ENCODE measurements at places on chromosomes 12 and 14.

DNA sequence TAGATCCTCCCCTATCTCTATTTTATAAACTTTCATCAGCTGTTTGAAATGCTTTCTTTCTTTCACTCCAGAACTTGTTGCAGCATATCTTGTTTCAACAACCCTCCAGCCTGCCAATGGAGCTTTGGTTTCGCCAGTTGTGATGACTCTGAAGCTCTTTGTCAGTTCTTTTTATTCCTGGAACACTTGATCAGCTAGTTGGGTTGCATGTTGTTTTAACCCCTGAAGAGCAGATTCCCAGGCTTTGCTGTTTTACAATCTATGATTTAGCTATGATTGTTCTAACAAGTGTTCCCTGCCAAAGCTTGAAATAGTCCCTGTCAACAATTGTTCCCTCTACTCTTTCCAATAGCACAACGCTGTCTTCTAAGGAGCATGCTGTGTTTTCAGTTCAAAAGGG, 50.6 kb upstream of the FUT8 start:
- no peak for DNase-seq

DNA sequence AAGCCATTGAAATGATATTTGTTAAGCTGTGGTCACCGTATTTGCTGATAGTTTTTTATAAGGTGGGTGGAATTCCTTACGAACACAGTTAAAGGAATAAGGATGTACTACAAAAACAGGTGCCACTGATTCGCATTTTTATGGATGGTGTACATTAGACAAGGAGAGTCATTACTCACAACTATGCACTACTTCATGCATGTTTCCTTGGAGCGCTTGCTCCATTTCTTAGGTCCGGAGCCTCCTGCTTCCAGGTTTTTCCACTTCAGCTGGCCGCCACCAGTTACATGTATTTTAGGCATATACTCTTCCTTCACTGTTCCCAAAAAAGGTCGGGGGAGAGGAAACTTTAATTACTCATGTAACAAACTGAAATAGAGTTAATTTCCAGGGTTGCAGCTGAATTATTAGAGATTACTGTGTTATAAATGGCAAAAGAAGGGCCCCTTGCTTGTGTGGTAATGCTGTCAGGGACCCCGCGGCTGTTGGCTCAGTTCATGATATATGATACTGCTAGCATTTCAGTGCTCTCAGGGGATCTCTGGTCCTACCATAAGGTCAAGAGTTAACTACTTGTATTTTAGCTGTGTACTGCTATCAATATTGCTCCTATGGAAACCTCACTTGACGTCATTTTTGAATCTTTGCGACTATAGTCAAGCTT, 454.7 kb downstream of the NPAS3 start:
- DNase-seq: no peak

DNA sequence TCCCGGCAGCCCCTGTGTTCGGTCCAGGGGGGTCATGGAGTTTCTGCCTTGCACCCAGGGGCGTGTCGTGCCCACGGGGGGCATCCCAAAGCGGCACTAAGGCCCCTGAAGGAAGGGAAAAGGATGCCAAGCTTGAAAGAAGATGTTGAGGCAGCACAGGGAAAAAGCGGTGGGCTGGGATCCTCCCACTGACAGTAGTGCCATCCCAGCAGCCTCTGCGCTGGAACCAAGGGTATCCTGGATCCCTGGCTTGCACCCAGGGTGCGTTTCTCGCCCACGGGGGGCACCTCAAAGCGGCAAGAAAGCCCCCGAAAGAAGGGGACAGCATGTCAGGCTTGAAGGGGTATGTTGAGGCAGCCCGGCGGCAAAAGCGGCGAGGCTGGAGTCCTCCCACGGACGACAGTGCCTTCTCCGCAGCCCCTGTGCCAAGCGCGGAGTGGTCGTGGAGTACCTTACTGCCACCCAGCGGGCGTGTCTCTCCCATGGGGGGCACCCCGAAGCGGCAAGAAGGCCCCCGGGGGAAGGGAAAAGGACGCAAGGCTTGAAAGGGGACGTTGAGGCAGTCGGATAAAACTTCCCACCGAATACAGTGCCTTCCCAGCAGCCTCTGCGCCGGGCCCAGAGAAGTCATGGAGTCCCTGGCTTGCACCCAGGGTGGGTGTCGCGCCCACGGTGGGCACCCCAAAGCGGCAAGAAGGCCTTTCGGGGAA, 164.4 kb upstream of the ALG10B start:
- no peak for DNase-seq

DNA sequence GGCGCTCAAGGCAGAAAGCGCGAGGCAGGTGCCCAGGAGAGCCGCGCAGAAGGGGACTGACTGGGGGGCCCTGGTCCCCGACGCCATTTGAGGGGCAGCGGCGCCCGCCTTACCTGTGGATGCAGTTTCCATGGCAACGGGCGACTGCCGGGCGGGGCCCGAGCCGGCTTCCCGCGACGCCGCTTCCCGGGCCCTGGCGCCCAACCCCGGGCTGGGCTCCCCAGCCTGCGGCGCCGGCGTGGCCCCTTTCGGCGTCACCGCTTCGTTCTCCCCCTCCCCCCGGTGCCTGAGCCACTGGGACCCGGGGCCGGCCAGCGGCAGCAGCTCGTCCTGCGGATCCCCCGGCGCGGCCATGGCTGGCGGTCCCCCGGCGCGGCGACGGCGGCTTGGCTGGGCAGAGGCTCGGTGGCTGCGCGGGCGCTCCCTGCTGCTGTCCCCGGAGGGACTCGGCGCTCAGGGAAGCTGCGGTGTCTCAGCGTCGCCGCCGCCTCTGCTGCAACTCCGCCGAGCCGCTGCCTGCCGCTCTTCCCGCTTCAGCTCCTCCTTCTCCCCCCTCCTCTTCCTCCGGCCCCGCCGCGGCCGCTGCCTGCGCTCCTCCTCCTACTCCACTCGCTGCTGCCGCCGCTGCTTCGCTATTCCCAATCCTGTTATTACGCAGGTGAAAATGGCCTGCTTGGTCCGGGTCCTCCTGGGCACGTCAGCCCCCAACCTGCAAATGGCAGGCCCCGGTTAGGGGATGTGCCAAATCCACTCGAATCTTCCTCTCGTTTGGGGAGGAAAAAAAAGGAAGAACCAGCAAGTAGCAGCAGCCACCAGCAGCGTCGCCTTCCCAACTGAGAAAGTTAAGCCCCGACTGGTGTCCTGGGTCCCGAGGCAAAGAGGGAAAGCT, at the start of gene RTN1:
TSS of gene RTN1 (minus strand) at position 500 of the 889 bp plus-strand sequence. CDS start at position 354, 146 bp downstream.
- DNase-seq: peak; percentile 24

DNA sequence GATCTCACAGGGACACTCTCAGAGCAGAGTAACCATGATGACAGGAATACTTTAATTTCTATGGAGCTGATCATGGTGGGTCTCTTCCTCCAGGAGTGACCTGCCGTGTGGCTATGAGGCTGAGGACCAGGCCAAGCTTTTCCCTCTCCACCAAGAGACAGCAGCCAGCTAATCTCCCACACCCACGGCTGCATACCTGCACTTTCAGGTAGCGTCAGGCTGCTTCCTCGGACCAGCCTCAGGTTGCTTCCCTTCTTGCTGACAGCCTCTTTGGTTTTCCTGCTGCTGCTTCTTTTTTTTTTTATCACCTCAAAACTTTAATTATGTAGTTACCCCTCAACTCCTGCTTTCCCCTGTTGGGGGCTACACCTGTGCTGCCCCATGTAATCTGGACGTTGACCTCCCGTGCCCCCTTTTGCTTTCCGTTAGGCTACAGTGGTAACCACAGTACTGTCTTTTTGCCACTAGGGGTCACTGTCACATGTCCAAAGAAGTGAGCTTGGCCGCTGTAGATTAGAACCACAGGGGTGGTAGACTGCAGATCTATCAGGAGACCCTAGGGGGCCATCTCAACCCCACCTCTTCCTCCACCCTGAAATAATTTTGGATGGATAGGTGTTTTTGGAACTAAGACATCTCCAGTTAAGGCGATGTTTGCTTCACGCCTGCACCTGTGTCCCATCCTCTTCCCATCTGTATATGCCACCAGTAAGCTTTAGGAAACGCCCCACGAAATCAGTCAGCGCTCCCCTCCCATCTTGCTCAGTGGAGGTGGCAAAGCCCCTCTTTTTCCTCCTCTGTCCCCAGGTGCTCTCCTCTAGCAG, 7.8 kb upstream of the PIP4K2C start:
- DNase-seq: peak; percentile 86

DNA sequence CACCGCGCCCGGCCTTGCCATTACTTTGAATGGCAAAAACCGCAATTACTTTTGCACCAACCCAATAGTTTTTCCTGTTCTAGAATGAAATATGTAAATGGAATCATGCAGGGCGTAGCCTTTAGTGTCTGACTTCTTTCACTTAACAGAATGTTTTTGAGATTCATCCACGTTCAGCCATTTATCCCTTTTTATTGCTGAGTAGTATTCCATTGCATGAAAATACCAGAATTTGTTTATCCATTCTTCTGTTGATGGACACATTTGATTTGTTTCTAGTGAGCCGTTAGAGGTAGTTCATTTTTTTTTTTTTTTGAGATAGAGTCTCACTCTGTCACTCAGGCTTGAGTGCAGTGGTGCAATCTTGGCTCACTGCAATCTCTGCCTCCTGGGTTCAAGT, 90.6 kb downstream of the SLC25A47 start:
- no peak for DNase-seq

- peak; percentile 69 for DNase-seq
Observed at GRCh38 chr12:87311206-87311605, 718.0 kb downstream of the C12orf50 start.

GRCh38 chr12:57129321-57129842, 1.1 kb downstream of the LRP1 start:
- DNase-seq: no peak

GRCh38 chr14:59484639-59485175, 390 bp downstream of the JKAMP start:
- DNase-seq: peak; percentile 21

DNA sequence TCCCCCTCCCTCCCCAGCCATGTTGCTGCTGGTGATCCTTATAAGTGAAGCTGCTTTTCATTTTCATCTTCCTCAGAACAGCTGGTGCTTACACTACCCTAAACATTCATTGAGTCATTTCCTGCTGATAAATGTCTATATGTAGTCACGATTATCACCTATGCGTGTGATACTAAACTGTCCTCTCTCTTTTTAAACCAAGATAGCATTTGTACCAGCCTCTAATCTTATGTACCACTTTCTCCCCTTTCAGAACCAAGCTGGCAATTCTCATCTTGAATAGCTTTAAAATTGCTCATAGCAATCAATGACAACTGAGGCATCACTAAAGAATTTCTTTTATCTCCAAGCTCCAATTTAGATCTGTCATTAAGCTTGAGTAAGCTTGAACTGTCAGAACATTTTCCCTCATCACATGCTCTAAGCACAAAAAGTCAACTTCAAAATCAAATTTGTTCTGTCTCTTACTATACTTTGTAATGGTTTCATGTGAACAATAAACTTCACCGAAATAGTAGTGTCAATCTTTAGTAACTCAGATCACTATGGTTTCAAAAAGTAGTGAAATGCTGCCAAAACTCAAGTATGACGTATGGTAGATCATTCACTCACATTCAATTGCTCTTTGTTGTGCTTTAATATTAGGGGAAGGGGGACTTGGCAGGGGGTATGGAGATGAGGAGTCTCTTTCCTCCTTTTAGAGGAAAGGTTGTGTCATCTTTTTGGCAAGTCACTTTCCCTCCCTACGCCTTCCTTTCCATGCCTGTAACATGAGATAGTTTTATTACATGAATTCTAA, 178.1 kb upstream of the NOVA1 start:
- no peak for DNase-seq

DNA sequence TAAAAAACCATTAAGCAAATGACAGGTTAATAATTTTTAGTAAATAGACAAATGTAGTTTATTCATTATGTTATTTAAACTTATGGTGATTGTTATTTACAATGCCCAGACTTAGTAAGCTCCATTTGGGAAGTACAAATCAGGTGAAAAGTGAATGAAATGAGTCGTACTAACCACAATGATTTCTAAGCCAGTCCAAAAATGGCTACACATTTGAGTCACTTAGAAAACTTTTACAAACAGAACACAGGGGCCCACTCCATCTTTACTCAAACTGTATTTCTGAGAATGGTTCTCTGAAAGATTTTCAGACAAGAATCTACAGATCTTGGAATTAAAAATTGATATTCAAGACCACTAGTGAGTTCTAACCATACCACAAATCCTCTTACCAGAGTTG, 653.3 kb upstream of the MIS18BP1 start:
- DNase-seq: no peak

- no peak for DNase-seq
Observed at GRCh38 chr12:124599074-124599999, 31.9 kb upstream of the NCOR2 start.

DNA sequence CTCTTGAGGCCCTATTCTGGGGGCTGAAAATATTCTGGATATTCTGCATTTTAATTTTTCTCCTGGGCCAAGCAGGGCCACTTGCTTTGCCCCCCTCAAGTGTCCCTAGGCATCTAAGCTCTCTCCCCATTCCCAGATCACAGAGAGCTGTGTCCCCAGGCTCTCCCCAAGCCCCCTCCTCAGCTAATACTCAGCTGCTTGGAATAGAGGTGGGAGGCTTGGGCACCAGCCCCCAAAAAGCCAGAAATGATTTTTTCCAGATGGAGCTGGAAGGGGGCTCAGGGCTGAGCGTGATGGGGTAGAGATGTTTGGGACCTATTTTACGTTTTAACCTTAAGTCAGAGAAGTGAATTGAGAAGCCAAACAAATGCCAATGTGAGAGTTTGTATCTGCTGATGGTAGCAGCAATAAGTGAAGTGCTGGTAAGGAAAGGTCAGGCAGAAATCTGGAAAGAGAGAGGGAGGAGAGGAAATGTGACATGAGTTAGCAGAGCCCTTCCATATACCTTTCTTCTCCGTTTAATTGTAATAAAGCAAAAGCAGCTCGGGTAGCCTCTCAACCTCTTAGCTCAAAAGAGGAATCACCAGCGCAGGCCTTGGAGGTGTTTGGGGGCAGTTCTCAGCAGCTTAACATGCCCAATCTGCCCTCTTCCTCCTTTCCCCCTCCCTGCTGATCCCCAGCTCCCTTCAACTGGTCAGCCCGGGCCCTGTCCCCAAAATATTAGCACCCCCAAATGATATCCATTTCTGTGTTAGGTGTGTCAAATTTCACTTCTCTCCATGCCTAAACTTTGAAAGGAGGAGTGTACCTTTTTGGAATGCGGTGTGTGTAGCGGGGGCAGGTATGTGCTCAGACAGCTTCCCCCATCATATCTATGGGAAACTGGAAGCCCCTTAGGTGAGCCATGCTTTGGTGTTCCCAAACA, 5.0 kb upstream of the HOXC6 start:
- no peak for DNase-seq

- no peak for DNase-seq
Observed at GRCh38 chr12:96206936-96207662, 12.9 kb downstream of the ELK3 start.

DNA sequence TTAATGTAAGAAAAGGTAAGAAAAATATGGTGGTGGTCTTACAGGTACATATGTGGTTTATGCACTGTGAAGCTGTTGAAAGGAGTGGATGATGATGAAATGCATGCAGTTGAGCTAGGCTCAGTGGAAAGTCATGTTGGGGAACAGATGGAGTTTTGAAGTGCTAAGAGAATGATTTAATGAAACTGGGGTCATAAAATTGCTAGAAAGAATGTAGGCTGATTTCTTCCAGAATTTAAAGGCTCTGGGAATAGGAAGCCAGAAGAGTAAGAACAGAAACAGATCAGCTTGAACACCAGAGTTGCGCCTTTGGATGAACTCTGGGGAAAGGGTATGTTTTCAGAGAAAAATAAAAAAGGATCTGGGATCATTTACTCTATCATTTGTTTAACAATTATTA, 146.5 kb downstream of the MON2 start:
- DNase-seq: no peak

Data from MM.1S (cell line).